Activated CD4-positive, alpha-beta memory T cell treated with anti-CD3 and anti-CD28 coated beads, Interleukin-2, amount 10 ng/mL, durations not matched to agents 7 days and 5 days (primary cell): ENCODE measurements at places on chromosomes 1 and 21.

GRCh38 chr1:110281363-110282290, 57.5 kb upstream of the RBM15 start:
- DNase-seq: no peak
- H3K4me1 ChIP-seq: no peaks in the 10 kb centered on the region
- no peak overlapping the region for H3K4me3 ChIP-seq
- peaks cover 12% of the 10 kb centered on the region for H3K27me3 ChIP-seq
- H3K27ac ChIP-seq: no peak overlapping the region

DNA sequence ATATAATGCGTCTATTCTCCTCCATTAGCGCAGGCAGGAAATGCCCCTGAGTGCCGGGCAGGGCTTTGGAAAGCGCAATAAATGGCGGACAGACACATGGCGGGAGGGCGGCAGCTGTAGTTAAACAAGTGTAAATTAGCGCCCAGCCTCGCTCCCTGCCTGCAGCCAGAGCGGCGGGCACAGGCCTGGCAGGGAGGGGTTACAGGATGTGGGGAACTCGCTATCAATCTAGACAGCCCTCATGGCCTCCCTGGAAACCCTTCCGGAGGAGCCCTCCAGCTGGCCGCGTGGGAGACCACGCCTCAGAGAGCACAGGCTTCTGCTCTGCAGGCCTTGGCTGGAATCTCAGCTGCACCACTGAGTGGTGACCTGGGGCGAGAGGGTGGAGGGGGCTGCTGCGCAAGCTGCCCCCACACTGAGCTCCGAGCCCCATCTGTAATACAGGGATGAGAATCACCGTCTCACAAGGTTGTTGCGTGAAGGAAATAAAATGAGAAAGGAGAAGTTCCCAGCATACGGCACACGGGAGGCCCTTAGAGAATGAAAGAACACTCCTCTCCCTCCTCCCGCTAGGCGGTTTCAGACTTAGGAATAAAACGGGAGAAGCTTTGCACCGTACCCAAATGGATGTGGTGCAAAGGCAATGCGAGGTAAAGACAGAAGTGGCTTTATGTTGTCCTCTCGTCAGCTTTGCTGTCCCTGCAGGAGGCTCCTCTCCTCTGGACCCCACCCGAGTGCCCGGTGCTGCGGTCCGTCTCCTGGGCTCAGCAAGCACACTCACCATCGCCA, 167.2 kb upstream of the POU3F1 start:
- DNase-seq: no peak
- H3K4me1 ChIP-seq: no peaks in the 10 kb centered on the region
- H3K36me3 ChIP-seq: no peaks in the 10 kb centered on the region
- peaks cover 24% of the 10 kb centered on the region for H3K27me3 ChIP-seq

GRCh38 chr1:47866601-47867437, 130.4 kb downstream of the TRABD2B start:
- no peaks in the 10 kb centered on the region for H3K4me1 ChIP-seq
- no peak overlapping the region for H3K4me3 ChIP-seq
- H3K27ac ChIP-seq: no peak overlapping the region
- peaks cover 8% of the 10 kb centered on the region for H3K27me3 ChIP-seq

GRCh38 chr1:186894415-186894814, 65.7 kb downstream of the PLA2G4A start:
- no peak overlapping the region for H3K4me3 ChIP-seq
- no peaks in the 10 kb centered on the region for H3K4me1 ChIP-seq
- H3K36me3 ChIP-seq: no peaks in the 10 kb centered on the region
- DNase-seq: no peak
- H3K27ac ChIP-seq: no peak overlapping the region
- no peaks in the 10 kb centered on the region for H3K27me3 ChIP-seq

GRCh38 chr21:42189860-42190485, 29.0 kb upstream of the ABCG1 start:
- H3K4me1 ChIP-seq: peaks cover 87% of the 10 kb centered on the region
- peaks cover 17% of the 10 kb centered on the region for H3K36me3 ChIP-seq
- peaks cover 10% of the 10 kb centered on the region for H3K27me3 ChIP-seq
- no peak overlapping the region for H3K4me3 ChIP-seq
